ENCODE measurements at places on chromosomes 12 and 14.

- no peaks in the 10 kb centered on the region for H3K27me3 ChIP-seq
- no peaks in the 10 kb centered on the region for H3K36me3 ChIP-seq
- DNase-seq, result no peak
- H3K4me3 ChIP-seq, result no peak overlapping the region
- H3K27ac ChIP-seq, result no peak overlapping the region
- H3K4me1 ChIP-seq, result no peaks in the 10 kb centered on the region
Measured at GRCh38 chr14:37257501-37258070, 59.8 kb downstream of the MIPOL1 start.

DNA sequence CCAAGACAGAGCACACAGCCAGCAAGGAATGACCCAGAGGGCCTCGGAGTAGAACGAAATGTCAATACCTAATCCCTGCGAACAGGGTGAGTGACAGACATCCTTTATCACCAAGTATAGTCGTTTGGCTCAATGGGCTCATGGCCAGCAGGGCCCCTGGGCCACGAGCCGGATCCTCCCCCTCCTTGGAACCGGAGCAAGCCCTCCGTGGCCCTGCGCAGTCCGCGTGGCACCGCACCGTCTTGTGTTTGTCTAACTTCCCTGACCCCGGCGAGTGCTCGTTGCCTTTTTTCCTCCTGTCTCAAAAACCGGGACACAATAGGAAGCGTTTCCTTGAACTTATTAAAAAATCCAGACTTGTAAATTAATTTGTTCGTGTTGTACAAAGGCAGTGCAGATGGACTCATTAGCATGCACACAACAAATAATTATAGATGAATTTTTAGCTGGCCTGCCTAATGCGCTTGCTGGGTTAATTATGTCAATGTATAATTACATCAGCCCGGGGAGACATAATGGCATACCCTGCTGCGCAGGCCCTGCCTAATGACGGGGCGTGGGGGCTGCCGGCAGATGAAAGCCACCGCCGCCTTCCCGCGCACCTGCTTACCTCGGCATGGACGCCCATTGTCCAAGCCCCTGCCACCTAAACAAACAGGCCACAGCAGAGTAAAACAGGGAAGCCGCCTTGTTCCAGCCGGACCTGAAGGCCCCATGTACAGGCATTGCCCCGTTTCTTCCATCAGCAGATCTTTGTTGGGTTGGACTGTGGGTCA, 81.6 kb downstream of the PHETA1 start:
- H3K36me3 ChIP-seq, result no peaks in the 10 kb centered on the region
- H3K4me3 ChIP-seq, result no peak overlapping the region
- H3K27ac ChIP-seq, result no peak overlapping the region
- H3K27me3 ChIP-seq, result no peaks in the 10 kb centered on the region
- H3K4me1 ChIP-seq, result no peaks in the 10 kb centered on the region
- DNase-seq, result no peak

GRCh38 chr14:22517117-22517720, 71.8 kb downstream of the DAD1 start:
- no peak overlapping the region for H3K27ac ChIP-seq
- no peak overlapping the region for H3K4me3 ChIP-seq
- DNase-seq, result no peak
- H3K36me3 ChIP-seq, result no peaks in the 10 kb centered on the region
- H3K4me1 ChIP-seq, result peaks cover 6% of the 10 kb centered on the region
- no peaks in the 10 kb centered on the region for H3K27me3 ChIP-seq

- no peaks in the 10 kb centered on the region for H3K27me3 ChIP-seq
- H3K36me3 ChIP-seq, result no peaks in the 10 kb centered on the region
- H3K4me3 ChIP-seq, result no peak overlapping the region
- no peak for DNase-seq
- peaks cover 27% of the 10 kb centered on the region for H3K4me1 ChIP-seq
Measured at GRCh38 chr12:47209014-47209413, 129.3 kb upstream of the AMIGO2 start.

- H3K27me3 ChIP-seq, result no peaks in the 10 kb centered on the region
- no peak overlapping the region for H3K27ac ChIP-seq
- DNase-seq, result no peak
- H3K4me1 ChIP-seq, result no peaks in the 10 kb centered on the region
Measured at GRCh38 chr12:77032406-77032805, 33.0 kb downstream of the E2F7 start.

DNA sequence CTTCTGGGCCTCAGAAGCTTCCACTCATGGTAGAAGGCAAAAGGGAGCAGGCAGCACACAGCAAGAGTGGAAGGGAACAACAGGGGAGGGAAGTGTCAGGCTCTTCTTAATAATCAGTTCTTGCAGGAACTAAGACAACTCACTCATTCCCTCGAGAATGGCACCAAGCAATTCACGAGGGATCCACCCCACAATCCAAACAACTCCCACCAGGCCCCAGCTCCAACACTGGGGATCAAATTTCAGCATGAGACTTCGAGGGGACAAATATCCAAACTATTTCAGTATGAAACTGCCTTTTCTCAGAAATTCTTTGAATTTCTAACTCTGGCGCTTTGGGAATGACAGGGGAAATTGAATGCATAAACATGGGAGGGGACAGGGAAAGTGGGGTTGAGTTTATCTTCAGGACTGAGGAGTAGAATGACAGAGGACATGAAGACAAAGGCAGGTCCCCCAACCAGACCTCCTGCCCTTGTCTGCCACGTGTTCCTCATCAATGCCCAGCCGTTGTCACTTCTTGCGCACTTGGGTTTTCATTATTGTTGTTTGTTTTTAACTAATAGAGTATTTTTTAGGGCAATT, 24.6 kb upstream of the APOF start:
- no peaks in the 10 kb centered on the region for H3K27me3 ChIP-seq
- DNase-seq, result no peak
- H3K36me3 ChIP-seq, result no peaks in the 10 kb centered on the region
- H3K4me1 ChIP-seq, result no peaks in the 10 kb centered on the region
- no peak overlapping the region for H3K4me3 ChIP-seq
- H3K27ac ChIP-seq, result no peak overlapping the region

GRCh38 chr14:80352471-80352870, 141.2 kb upstream of the DIO2 start:
- no peak overlapping the region for H3K4me3 ChIP-seq
- no peak overlapping the region for H3K27ac ChIP-seq
- H3K36me3 ChIP-seq, result no peaks in the 10 kb centered on the region
- no peak for DNase-seq
- H3K27me3 ChIP-seq, result no peaks in the 10 kb centered on the region

DNA sequence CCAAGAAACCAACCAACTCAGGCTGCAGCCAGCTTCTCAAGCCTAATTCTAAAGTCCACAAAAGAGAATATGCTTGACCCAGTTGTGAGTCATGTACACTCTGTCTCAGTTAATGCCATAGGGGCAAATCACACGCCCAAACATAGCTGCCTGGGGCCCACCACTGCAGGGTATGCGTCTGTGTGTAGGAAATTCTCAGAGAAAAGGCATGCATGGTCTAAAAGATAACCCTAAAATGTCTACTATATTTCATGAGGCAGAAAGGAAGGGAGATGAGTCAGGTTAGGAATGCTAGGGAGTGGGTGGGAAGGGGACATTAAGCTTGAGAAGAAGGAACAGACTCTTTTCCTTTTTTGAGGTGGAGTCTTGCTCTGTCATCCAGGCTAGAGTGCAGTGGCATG, 22.3 kb upstream of the SPTLC2 start:
- H3K36me3 ChIP-seq, result no peaks in the 10 kb centered on the region
- no peak for DNase-seq
- 0 out of 2 replicates have a peak, but pooled peaks cover 4% of the 10 kb centered on the region for H3K4me1 ChIP-seq
- H3K27ac ChIP-seq, result no peak overlapping the region
- no peak overlapping the region for H3K4me3 ChIP-seq
- H3K27me3 ChIP-seq, result no peaks in the 10 kb centered on the region

DNA sequence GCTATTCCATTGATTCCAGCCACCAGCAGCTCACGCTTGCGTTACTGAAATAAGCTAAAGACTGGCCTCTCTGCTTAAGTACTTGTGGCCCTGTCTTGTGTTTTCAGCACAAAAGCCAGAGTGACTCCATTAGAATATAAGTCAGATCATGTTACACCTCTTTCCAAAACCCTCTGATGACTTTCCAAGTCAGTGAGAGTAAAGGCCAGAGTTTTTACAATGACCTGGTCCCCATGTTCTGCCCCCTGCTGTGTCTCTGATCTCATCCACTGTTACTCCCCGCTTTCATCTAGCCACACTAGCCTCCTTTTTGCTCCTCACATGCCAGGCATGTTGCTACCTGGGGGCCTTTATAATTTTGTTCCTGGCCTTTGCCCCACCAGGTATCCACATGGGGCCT, 6.9 kb upstream of the CKAP4 start:
- no peak for DNase-seq
- H3K27me3 ChIP-seq, result no peaks in the 10 kb centered on the region
- H3K4me3 ChIP-seq, result no peak overlapping the region
- peaks cover 12% of the 10 kb centered on the region for H3K4me1 ChIP-seq
- no peaks in the 10 kb centered on the region for H3K36me3 ChIP-seq

DNA sequence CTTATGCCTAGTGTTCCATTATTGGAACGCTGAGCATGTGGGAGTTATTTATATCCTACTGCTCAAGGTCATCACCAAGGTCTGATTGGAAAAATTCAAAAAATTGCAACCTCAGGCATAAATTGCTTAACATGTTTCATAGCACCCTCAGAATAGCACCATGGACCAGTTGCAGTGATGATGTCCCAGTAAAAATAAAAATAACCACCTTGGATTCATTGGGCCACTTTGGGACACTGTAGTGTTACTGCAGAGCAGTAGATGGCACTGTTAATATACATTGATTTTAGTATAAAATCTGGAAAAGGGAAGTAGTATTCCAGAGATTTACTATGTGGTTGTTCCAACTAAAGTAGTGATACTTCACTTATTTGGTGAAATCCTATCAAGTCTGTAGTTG, 31.0 kb upstream of the PTCSC3 start:
- no peak overlapping the region for H3K4me3 ChIP-seq
- H3K4me1 ChIP-seq, result no peaks in the 10 kb centered on the region
- no peak for DNase-seq
- H3K27ac ChIP-seq, result no peak overlapping the region

- H3K4me3 ChIP-seq, result no peak overlapping the region
- H3K4me1 ChIP-seq, result no peaks in the 10 kb centered on the region
- no peak for DNase-seq
- no peaks in the 10 kb centered on the region for H3K36me3 ChIP-seq
- no peaks in the 10 kb centered on the region for H3K27me3 ChIP-seq
Measured at GRCh38 chr14:87975636-87976035, 17.3 kb downstream of the GALC start.

GRCh38 chr14:72665259-72665658, 228.6 kb downstream of the DPF3 start:
- no peaks in the 10 kb centered on the region for H3K4me1 ChIP-seq
- no peak for DNase-seq
- no peaks in the 10 kb centered on the region for H3K36me3 ChIP-seq
- no peak overlapping the region for H3K4me3 ChIP-seq

DNA sequence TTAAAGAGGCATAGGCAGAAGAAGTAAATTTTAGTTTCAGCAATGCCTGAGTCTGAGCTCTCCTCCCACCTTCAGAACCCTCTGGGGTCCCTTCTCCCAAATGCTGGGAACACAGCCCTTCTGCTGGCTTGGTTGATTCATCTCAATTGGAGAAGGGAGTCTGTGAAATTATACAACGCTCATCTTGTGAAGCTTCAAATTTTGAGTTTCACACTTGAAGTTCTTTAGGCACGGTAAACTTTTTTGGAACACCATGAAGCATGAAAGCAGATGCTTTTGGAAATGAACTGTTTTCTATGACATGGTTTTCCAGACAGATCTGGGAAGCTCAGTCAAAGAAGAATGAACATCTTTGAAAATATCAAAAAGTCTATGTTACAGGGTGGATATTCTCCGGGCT, 69.9 kb downstream of the TBK1 start:
- no peak overlapping the region for H3K27ac ChIP-seq
- no peaks in the 10 kb centered on the region for H3K36me3 ChIP-seq
- no peaks in the 10 kb centered on the region for H3K27me3 ChIP-seq
- no peaks in the 10 kb centered on the region for H3K4me1 ChIP-seq
- no peak overlapping the region for H3K4me3 ChIP-seq

DNA sequence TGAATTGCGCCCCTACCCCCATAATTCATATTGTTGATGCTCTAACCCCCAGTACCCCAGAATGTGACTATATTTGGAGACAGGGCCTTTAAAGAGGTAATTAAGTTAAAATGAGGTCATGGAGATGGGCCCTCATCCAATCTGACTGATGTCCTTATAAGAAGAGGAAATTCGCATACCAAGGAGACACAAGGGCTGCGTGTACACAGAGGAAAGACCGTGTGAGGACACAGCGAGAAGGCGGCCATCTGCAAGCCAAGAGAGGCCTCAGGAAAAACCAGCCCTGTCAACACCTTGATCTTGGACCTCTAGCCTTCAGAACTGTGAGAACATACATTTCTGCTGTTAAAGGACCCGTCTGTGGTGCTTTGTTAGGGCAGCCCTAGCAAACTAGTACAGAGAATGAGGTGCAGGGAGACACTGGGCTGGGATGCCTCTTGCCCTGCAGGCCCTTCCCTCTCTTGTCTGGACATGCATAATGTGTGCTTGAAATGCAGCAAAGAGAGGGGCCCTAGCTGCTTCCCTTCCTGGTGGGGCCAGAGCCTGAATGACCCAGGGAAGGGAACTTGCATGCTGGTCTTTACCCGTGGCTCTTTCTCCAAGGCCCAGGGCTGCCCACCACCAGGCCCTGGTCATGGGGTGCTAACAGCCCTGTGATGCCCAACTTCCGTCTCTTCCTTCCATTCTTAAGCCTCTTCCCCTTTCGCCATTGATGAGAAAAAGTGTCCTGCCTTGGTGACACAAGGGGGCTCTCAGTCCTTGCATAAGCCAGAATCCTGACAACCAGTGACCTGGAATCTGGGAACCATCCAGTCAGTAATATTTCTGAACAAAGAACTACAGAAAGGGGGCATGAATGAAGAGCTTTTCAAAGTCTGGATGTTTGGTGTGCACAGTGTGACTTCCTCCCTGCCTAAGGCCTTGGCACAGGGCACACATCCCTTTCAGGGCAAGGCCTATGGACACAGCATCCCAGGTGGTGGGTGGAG, 50.0 kb upstream of the GPATCH2L start:
- H3K27ac ChIP-seq, result no peak overlapping the region
- no peaks in the 10 kb centered on the region for H3K27me3 ChIP-seq
- H3K4me1 ChIP-seq, result no peaks in the 10 kb centered on the region
- H3K4me3 ChIP-seq, result no peak overlapping the region
- no peak for DNase-seq

DNA sequence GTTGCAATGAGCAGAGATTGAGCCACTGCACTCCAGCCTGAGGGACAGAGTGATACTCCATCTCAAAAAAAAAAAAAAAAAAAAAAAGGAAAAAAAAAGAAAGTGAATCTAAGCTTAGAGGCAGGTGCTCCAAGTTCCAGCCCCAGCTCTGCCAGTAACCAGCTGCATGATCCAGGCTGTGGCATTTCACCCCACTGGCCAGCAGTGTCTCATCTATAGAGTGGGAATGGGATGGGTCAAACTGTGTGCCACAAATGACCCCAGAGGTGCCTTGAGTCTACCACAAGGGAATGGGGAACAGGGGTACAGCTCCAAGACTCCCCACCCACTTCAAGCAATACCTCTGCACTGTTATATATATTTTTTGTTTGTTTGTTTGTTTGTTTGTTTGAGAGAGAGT, 5.0 kb downstream of the PLEKHD1 start:
- no peak overlapping the region for H3K4me3 ChIP-seq
- H3K36me3 ChIP-seq, result no peaks in the 10 kb centered on the region
- H3K27me3 ChIP-seq, result no peaks in the 10 kb centered on the region
- no peak for DNase-seq
- H3K4me1 ChIP-seq, result no peaks in the 10 kb centered on the region
- no peak overlapping the region for H3K27ac ChIP-seq

Data from MM.1S (cell line).